PC-9 (cell line): ENCODE measurements at places on chromosomes 3 and 15. TPM values are rescaled to one million over a fixed set of nuclear protein-coding genes. Genes with fewer than 3 reads are reported as not detected.

GRCh38 chr3:13484851-13485590 is 4.9 kb downstream of the HDAC11 start:
- peak; percentile 93 for DNase-seq

DNA sequence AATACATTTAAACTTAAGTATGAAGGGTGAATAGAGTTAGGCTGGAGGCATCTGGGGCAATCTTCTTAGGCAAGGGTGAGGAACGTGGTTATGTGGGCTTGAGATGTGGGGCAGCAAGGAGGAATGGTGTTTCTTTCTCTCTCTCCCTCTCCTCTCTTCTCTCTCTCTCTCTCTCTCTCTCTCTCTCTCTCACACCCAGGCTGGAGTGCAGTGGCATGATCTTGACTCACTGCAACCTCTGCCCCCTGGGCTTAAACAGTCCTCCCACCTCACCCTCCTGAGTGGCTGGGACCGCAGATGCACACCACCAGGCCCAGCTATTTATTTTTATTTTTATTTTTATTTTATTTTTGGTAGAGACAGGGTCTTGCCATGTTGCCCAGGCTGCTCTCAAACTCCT is 4.0 kb upstream of the MGA start:
- no peak for DNase-seq

The POLQ gene
- total RNA-seq, result 14.3 and 15.6 TPM in 2 replicates

- DNase-seq, result peak; percentile 59
Observed at GRCh38 chr3:158731938-158732855, at the start of gene RARRES1. TSS of gene RARRES1 (minus strand) at chr3:158732457. CDS start at chr3:158732415, 42 bp downstream.

The KY gene
- total RNA-seq, result not detected in 2 replicates

GRCh38 chr3:189573004-189573403 is 58.2 kb upstream of the TP63 start:
- DNase-seq, result peak; percentile 39

- no peak for DNase-seq
Observed at GRCh38 chr3:70565861-70566260, 253.4 kb upstream of the MDFIC2 start.

DNA sequence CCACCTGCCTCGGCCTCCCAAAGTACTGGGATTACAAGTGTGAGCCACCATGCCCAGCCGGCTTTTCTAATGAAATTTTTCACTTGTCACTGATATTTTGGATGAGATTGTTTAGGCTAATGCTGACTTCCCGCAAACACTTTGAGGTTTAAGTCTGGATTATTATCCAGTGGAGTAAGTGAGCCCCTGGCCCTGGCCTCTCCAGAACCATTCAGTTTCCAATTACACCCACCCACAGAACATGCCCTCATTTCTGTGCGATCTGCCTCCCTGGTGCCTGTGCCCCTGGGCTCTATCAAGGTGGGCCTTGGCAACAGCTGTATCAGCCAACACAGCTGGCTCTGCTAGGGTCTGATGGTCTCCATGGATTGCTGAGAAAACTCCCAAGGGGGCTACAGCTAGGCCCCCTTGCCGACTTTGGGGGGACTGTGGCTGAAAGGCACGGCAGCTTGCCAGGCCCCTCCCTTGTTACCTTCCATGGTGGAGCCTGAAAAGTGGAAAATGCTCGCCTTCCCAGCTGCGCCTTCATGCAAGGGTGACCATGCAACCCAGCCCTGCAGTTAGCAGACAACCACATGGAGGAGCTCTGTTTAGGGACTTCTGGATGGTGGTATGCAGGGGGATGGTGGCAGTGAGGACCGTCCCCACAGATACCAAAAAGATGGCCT is 288.9 kb downstream of the FAM43A start:
- no peak for DNase-seq
